ENCODE measurements at places on chromosomes 16 and 17.

- DNase-seq, result no peak
These were observed 499.8 kb downstream of the WWOX start for GRCh38 chr16:78599271-78599670.

DNA sequence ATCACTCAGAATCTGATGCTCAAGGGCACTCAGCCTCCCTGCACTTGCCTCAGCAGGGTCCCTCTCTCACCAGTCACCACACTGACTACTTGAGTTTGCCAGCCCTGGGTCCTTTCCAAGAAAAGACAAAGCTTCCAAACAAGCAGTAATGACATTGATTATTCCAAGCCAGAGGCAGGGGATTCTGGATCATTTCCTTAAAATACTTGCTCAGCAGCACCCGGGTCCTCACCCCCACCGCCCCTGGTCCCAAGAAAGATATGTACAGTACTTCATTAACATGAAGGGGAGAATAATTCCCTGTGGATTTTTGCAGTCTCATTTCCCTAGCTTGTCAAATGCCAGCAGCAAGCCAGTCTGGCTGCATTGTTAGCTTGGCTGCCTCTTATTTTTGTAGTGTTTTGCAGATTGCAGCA, 83.2 kb upstream of the GNAO1 start:
- no peak for DNase-seq

DNA sequence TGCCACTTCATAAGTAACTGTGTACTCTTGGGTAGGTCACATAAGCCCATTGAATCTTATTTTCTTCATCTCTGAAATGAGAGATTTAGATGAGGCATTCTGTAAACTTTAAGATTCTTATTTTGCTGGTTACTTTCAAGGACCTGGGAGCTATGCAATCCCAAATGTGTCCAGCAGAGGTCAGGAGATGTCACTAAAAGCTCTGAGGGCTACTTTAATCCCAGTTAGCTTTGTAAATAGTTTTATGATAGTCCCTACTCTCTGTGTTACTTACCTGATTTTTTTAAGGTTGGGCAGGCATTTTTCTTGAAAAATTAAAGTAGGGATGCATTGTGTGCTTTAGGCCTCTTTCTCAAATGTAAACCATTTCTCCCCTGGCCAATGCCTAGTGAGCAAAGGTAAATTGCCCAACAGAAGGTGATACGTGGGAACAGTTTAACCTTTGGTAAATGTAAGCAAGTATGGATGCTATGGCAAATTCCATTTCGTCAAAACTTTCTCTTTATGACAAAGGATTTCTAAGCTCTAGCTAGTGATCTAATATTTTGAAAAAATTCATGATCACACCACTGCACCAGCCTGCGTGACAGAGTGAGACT, 57.1 kb upstream of the WSB1 start:
- peak; percentile 32 for DNase-seq

DNA sequence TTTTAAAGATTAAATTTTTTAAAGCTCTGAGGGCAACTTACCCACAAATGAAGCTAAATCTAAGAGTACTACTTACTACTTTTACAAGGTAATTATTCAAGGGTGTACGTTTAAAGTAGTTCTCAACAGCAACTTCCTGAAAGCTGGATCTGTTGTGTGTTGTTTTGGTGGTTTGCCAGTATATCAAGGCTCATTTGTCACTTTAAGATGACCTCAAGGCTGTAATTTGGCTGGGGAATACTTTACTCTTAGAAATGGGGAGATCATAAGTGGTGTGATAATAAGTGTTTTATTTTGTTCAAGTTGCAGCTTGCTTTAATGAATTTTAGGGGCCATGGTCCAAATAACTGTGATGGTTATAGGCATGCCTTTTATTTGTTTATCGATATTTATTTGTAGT, 30.4 kb downstream of the AP2B1 start:
- DNase-seq, result no peak

GRCh38 chr16:6615636-6616035, 717.0 kb upstream of the RBFOX1 start:
- DNase-seq, result no peak

- DNase-seq, result peak; percentile 88
These were observed 21.9 kb downstream of the C1QTNF1 start for GRCh38 chr17:79045842-79046196.

DNA sequence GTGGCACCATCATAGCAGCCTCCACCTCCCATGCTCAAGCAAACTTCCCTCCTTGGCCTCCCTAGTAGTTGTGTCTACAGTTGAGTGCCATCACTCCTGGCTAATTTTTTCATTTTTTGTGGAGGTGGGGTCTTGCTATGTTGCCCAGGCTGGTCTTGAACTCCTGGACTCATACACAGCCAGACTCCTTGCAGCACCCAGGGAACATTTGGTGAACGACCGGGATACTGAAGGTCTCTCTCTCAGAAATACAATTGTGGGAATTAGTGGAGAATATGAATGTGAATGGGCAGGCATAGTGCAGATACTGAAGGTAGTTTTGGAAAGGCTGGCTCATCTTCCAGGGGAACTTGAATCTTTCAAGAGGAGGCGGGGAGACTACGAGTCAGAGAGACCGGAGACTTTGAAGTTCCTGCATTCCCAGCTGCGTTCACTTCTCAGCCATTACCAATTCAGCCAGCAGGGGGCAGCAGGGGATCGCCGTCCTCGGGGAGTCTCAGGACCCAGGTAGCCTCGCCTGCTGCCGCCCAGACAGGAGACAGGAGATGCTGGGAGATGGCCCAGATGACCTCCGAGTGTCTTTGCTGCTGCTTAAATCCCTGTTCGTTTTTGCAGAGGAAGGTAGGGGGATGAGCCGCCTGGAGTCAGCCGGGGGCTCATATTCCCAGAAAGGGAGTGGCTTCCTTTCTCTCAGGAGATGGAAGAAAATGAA, 68.6 kb downstream of the HAPSTR1 start:
- peak; percentile 69 for DNase-seq

GRCh38 chr16:20938426-20938825, 37.9 kb downstream of the LYRM1 start:
- DNase-seq, result no peak

DNA sequence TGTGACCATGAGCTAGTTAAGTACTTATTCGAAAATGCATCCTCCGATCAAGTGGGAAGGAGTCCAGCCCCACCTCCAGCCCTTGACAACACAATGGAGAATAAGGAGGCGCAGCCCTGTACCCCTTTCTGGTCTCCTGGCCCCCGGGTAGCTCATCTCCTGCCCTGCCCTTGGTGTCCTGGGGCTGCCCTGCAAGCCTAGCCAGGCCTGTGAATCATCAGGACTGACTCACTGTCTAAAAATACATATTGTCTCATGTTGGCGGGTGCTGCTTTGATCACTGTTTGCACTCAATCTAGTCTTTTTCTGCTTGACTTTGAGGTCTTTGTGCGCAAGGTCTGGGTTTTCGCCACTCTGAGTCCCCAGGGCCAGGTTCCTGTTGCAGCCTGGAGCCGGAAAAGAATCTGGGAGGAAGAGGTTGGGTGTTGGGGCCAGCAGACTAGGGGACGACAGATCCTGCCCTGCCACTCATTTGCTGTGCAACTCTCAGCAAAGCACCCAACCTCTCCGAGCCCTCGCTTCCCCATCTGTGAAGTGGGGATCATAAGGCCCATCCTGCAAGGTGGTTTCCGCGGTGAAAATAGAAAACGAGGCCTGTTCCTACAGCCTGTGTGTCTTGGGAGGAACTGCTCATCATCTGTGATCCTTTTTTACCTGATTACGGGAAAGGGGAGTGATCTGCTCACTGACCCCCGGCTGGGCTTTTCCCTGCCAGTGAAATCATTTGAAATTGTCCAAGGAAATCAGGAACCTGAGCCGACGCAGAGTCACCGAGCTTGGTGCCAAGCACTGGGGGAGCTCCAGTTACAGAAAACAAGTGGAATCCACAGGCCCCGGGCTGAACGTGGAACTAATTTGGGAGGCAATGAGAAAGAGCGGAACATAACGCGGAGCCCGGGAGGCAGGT, 230.4 kb downstream of the PARN start:
- no peak for DNase-seq

GRCh38 chr17:74923538-74924249, 379 bp upstream of the OTOP2 start:
- DNase-seq, result peak; percentile 95

DNA sequence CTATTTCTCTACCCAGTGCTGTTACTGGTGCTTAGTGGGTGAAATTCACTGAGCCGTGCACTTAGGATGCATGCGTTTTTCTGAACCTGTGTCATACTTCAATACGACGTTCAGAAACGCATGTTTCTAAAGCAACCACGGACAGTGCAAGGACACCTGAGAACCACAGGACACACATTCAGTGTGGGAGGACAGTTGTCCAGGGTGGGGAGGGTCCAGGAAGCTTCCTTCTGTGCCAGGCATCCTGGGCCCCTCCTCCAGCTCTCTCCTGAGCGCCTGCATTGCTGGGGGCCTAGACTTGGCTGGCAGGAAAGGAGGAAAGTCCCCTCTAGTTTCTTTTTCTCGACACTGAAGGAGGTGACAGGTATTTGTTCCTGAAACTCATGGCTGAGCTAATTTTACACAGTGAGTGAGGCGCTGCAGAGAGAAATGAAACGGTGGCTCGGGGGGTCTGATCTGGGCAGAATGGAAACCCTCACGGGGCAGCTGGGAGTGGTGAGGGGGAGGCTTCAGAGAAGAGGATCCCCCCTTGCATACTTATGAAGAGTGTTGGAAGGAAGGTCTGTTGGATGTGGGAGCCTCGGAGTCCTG, 89.9 kb downstream of the IRF8 start:
- DNase-seq, result no peak

GRCh38 chr17:7384489-7385081, 3.7 kb downstream of the TNK1 start:
- no peak for DNase-seq

DNA sequence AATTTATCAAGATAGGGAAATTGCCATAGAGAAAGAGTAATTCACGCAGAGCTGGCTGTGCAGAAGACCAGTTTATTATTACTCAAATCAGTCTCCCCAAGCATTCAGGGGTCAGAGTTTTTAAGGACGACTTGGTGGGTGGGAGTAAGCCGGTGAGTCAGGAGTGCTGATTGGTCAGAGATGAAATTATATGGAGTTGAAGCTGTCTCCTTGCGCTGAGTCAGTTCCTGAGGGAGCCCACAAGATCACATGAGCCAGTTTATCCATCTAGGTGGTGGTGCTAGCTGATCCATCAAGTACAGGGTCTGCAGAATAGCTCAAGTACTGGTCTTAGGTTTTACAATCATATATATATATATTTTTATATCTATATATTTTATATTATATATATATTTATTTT, 6.0 kb upstream of the AQP8 start:
- DNase-seq, result no peak

- DNase-seq, result no peak
These were observed 16.1 kb upstream of the TNFRSF13B start for GRCh38 chr17:16987830-16988601.

- DNase-seq, result no peak
These were observed 11.1 kb downstream of the IL32 start for GRCh38 chr16:3076577-3076976.

DNA sequence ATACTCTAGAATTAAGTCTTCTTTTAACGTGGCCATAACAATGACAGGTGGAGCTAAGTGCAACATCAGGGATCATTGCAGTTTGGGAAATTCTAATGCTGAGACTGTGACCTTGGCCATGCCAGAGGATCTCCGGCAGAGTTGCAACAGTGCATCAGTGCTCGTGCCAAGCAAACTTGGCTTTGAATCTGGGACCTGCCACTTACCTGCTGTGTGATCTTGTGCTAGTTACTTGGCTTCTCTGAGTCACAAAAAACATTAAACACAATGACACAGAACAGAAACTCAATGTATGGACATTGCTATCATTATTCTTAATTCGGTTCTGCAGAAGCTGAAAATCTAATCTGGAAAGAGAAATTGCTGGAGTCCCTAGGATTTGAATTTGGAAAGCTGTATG, 435.5 kb upstream of the CCL2 start:
- no peak for DNase-seq

DNA sequence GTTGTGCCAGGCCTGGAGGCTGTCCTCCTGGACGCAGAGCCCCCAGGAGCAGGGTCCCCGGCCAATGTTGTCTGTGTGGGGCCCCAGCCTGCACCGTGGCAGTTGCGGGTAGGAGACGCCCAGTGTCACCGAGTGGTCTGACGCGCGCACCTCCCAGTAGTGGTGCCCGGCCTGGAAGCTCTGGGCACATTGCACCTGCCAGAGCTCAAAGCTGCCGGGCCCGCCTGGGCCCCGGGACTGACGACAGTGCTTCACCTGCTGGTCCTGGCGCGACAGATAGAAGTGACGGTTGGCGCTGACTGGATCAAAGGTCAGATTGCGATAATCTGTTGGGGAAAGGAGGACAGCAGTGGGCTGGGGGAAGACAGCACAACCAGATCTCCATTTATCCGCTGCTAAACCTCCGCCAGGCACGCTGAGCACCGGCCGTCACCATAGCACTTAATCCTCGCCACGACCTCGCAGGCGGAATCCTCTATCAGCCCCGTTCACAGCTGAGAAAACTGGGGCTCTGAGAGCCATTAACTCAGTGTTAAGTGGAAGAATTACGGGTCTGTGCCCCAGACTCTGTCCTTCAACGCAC, 5.6 kb downstream of the TRIM65 start:
- no peak for DNase-seq

DNA sequence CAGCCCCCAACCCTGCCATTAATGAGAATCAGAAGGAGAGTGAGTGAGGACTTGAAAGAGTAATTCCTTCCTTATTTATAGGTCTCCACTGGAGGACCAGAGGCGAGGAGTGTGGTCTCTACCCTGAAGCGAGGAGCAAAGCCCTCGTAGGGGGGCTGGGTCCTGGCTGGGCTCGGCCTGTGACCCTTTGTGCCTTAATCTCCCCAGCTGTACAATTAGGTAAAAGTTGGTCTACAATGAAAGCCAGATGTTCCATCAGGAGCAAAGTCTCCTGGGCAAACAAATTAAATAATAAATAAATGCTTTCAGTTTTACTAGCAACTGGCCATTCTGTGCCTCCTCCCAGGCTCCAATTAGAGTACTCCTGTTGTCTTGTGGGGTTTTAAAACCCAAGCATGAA, 523.5 kb upstream of the SALL1 start:
- DNase-seq, result no peak

- no peak for DNase-seq
These were observed 2.8 kb upstream of the PPP1R27 start for GRCh38 chr17:81837641-81838040.

DNA sequence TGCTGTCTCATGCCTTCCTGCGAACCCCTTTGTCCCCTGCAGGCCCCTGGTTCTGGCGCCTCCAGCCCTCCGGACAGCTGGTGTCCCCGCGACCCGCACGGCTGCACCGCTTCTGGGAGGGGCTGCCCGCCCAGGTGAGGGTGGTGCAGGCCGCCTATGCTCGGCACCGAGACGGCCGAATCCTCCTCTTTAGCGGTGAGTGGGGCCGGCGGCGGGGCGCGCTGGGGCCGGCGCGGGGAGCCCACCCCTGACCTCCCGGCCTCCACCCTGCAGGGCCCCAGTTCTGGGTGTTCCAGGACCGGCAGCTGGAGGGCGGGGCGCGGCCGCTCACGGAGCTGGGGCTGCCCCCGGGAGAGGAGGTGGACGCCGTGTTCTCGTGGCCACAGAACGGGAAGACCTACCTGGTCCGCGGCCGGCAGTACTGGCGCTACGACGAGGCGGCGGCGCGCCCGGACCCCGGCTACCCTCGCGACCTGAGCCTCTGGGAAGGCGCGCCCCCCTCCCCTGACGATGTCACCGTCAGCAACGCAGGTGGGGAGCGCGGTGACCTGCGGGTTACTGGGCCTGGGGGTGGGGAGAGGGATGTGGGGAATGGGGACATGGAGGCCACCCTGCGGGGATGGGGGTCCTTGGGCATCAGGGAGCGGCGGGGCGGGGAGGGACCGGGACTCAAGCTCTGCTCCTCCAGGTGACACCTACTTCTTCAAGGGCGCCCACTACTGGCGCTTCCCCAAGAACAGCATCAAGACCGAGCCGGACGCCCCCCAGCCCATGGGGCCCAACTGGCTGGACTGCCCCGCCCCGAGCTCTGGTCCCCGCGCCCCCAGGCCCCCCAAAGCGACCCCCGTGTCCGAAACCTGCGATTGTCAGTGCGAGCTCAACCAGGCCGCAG, 7.1 kb upstream of the IL32 start:
- peak; percentile 58 for DNase-seq
